ENCODE measurements at places on chromosomes 12 and 14.

DNA sequence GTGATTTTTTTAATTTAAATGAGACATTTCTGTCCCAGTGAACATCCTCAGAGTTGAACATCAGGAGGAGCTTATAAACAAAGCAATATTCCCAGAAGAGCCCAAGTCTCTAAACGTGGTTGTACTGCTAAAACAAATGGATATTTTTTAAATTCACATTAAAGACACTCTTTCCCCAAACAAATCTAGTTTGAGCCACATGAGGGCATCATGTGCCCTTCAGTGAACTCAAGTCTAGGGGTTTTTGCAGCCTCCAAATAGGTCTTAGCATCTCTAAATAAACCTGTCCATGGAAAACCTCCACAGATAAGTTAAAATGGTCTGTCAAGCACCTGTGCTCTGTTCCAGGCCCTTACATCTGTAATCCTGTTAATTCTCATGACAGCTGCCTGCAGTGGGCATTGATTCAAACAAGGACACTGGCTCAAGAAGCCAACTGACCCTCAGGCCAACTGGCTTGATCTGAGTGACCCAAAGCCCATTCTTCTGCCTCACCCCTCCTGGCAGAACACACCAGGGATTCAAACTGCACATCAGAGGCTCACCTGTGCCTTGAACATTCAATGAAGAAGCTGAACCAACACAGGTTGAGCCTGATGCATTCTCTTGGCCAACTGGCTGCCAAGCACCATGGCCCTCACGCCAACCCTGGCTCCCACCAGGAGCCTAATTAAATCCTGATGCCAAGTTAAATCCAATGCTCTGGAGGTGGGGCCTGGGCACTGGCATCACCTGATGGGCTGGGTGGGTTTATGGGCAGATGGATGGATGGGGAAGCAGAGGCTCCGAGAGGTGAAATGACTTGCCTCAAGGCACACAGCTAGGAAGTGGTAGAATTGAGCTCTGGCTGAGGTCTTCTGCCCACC is 8.6 kb downstream of the ISCU start:
- no peak for DNase-seq

DNA sequence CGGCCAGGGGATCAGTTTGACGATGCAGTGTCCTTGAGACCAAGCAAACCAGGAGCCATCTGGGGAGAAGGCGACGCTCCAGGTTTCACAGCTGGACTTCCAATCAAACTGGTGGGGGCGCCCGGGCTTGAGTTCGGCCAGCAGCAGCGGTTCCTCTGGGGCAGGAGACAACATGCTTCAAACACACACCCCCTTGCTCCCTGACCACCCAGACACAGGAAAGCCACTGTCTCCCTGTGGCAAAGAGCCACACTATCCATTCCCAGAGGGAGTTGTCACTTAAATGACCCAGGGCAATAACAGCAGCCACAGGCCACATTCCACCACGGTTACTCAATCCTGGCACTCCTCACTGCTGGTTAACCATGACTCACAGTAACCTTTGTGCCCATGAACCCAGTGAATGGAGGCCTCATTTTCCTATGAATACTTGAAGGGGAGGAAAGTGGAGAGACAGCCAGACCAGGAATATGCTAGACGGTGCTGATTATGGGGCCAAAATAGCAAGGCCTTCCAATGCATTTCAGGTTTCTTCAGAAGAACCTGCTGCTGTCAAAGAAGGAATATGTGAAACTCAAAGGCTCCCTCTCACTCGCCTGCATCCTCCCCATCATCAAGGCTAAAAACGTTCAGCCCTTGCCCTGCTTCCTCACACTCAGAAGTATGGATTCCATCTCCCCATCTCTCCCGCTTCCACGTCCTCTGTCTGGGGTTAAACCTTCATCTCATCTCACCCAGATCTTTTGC is 8.5 kb downstream of the WSB2 start:
- no peak for DNase-seq

DNA sequence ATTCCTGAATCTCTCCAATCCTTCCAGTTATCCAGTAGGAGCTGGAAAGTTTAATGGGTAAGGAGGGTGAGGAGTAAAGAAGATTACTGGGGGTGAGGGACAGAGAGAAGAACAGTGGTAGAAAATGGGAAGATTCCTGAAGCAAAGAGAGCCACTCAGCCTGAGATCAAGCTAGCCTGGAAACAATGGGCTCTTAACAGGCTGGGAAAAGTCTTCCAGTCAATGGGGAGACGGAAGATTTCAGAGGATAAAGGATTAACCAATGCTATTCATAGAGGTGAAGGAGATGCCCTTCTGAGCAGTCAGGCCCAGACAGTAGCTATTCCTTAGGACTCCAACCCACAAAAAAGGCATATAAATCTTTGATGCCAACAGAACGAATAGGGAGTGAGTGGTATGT is 14.8 kb downstream of the GDF11 start:
- no peak for DNase-seq

DNA sequence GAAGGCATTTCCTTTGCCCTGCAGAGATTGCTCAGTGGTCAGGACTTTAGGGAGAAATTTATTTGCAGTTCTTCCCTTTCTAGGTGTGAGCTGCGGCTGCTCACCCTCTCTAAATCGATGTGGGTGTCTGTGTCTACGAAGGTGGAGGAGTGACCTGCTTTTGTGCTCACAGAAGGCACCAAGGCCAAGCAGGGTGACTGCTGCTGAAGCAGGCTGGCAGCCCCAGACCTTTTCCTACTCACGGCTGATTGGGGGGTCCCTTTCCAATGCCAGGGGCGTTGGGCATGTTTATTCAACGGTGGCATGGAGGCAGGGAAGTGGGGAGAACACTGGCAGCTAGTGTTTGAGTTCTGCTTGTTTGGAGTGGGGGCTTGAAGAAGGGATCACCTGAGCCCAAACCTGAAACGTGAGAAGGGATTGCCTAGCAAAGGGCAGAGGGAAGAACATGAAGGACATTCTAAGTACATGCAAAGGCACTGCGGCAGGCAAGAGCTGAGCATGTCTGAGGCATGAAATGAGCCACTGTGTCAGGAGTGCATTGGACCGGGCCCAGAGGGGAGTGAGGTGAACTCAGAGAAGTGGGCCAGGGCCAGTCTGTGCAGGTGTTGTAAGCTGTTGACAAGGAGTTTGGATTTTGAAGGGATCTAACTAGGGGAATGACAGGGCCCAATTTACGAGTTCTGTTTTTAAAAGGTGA is 56.3 kb downstream of the CACNA1C start:
- DNase-seq = no peak

All from CD4-positive, alpha-beta T cell treated with Interleukin-6 for 4 hours (primary cell).